ENCODE measurements at places on chromosomes 1 and 21.
A peak's percentile ranks its signal among the peaks of the same experiment; 100 is the strongest.

GRCh38 chr1:25522031-25522655 is 21.3 kb upstream of the LDLRAP1 start:
- no peak for DNase-seq

GRCh38 chr21:35571910-35572309 is 488.4 kb downstream of the SETD4 start:
- no peak for DNase-seq

DNA sequence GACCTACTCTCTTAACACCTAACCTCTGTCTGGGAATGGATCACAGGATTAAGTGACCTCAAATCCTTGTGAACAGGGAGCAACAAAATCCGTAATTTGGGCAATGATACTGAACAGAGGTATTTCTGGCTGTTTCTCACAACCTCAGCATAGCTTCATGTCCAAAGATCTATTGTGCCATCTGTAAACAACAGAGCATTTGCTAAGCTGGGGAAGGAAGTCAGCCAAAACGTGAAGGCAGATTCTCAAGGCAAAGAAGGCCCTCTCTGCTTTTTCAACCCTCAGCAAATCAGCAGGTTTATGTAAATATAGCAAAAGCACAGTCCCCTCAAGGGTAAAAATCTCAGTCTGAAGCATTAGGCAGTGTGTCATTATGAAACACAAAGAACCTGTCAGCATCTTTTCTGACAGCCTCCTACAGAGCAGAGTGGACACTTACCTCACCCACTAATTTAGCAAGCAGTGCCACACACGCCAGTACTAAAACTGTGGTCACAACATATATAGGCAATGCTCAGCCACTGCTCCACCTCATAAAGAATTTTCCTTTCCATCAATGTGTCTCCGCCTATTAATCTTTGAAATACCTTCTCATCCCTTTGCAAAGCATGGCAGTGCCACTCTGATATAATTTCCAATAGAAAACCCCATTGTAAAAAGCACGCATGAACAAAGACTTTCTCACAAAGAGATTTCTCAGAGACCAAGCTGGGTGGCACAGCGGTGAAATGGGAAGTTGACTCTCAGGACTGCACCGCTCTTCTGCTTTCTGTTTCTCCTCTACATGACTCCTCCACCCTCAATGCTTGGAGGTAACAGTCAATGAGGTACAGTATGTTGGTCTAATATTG is 188.0 kb downstream of the RERE start:
- no peak for DNase-seq

DNA sequence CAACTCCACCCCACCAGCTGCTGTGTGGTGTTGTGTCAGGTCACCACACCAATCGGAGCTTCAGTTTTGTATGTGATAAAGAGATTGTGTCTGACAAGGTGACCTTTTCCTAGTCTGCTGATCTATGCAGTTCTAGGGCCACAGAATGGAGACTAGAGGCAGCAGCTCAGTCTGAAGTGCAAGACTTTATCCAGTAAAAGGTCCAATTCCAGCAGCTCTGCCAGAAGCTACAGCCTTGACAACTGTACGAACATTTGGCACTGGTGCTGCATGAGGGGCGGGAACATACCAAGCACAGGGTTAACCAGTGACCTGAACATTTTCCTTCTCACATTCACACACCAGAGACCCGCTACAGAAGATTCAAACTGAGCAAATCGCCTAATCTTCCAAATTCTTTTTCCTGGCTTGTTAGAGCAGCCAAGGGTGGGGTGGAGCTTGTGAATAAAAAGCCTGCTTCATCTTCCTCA is 9.3 kb downstream of the FMO1 start:
- no peak for DNase-seq

DNA sequence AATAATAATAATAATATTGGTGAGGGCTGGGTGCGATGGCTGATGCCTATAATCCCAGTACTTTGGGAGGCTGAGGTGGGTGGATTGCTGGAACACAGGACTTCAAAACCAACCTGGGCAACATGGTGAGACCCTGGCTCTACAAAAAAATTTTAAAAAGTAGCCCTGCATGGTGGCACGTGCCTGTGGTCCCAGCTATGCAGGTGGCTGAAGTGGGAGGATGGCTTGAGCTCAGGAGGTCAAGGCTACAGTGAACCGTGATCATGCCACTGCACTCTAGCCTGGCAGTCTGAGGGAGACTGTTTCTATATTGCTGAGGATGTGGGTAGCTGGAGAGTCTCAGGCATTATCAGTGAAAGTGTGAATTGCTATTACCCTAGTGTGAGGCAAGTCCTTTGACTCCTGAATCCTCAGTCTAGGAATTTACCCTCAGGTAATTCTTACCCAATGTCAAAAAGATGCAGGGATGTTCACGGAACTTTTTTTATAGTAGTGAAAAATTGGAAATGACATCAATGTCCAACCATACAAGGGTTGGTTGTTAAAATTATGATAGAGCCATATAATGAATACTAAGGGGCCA is 61.8 kb upstream of the RPL11 start:
- no peak for DNase-seq

DNA sequence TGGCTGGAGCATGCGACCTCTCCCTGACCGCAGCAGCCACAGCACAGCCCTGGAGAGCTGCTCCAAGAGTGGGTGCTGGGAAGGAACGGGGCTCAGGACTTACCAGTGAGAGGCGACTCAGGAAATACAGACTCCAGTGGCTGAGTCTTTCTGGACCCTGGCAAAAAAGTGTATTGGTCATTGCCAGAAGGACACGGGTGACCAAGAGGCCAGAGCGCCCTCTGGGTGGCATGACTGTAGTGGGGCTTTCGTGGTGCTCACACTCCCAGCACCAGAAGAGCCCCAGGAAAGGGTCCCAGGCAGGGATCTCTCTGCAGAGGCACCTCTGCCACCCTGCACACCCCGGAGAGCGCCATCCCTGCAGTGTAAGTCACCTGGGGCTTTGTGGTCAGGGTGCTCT is 8.9 kb upstream of the PRDM16 start:
- DNase-seq = no peak

DNA sequence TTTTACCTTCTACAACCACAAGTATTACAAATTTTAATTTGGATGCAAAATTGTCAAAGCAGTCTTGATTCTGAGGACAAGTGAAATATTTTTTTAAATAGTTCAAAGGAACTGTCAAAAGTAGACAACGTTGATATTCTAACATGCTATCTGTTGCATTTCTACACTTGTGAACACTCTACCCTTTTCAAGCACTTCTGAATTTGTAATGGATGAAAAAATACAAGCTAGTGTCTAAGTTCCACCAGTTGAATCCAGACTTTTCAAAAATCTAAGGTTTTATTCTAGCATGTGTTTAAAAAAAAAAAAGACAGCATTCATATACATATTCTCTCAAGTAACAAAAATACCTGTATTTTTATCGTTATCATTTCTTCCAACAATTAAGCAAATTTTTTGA is 2.1 kb downstream of the ARID4B start:
- DNase-seq = no peak

DNA sequence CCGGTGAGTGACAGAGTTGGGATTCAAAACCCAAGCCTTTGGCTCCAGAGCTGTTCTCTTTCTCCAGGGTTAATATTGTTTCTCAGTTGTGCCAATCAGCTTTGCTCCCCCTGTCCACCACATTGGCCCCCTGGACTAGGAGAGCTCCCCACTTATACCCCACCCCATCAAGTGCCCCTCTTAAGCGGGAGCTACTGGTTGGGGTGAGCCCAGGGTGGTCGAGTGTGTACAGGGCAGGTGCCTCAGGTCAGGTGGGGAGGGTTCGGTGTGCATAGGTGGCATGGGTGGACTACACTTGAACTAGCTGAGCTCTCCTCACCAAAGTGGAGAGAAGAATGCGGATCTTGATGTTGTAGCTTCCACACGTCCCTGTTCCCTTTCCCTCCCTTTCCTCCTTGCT is 14.2 kb downstream of the KCNA2 start:
- DNase-seq = no peak

GRCh38 chr1:211589782-211590721 is 11.1 kb upstream of the SLC30A1 start:
- no peak for DNase-seq

GRCh38 chr1:229508823-229509337 is 739 bp upstream of the NUP133 start:
- no peak for DNase-seq

DNA sequence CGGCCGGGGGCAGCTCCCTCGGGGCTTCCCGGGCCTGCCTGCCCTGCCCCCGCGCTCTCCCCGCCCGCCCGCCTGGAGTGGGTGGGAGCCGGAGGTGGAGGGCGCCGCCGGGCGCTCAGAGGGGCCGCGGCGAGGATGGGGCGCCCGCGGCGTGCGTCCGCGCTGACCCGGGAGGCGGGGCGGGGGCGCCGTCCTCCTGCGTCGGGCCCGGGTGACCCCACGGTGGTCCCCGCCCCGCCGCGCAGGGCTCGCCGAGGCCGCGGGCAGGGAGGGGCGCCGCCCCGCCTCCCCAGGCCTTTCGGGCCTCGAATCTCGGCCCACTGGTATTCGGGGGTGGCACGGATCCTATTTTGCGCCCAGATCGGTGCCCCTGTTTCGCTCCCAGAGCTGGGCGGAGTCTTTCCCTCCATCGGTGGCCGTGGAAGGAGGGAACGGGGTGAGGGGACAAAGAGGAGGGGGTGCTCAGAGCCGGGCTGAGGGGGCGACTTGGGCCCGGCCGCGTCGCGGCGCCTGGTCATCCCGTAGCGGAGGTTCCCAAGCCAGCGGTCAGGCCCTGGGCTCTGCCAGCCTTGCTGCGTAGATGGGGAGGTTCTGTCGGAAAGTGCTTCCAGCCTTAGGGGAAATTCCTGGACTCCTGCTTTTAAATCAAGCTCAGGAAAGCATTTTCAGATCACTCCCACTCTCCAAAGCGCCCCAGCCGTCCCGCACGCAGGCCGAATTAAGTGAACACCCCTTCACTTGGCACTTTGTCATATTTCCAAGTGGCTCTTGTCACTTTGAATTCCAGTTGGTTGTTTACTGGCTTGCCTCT is 545 bp downstream of the PATJ start:
- DNase-seq = peak; percentile 5

DNA sequence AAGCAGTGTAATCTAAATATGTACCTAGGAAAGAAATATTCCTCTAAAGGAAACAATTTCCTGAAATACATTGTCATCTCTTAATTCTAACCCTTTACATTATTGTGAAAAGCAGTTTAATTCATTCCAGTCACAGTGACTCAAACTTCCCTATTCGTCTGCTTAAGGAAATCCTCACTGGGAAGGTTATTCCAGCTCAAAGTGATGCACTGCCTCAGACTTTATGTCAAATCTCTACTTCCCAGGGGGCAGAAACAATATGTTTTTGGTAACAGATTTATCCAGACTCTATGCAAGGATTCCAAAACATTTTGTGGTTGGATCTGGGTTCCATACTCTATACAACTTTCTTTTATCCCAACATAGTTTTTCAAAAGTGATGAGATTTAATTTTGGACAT is 145.2 kb downstream of the NTMT2 start:
- DNase-seq = no peak

GRCh38 chr1:89457046-89457445 is 67.6 kb upstream of the LRRC8B start:
- DNase-seq = no peak

- no peak for DNase-seq
Observed at GRCh38 chr1:234729561-234730474, 119.8 kb upstream of the IRF2BP2 start.

- DNase-seq = no peak
Observed at GRCh38 chr1:229410370-229410691, 23.6 kb downstream of the ACTA1 start.

DNA sequence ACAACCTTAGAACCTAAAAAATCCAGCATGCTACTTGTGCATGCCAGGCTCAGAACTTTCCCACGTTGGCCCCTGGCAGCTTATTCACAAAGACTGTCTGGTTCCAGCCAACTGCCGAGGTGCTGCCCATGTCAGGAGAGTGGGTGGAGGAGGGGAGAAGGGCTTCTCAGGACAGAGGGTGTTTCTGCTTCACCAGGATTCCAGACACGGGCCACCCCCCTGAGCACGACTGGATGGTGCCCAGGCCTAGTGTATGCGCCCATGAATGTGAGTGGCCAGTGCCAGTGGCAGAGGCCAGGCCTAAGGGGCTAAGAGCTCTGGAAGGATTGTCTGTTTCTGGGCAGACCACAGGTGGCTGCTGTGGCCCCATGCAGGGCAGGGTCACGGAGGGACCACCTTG is 148.2 kb upstream of the COL6A1 start:
- no peak for DNase-seq

GRCh38 chr21:16169102-16169511 is 439.3 kb downstream of the USP25 start:
- no peak for DNase-seq

DNA sequence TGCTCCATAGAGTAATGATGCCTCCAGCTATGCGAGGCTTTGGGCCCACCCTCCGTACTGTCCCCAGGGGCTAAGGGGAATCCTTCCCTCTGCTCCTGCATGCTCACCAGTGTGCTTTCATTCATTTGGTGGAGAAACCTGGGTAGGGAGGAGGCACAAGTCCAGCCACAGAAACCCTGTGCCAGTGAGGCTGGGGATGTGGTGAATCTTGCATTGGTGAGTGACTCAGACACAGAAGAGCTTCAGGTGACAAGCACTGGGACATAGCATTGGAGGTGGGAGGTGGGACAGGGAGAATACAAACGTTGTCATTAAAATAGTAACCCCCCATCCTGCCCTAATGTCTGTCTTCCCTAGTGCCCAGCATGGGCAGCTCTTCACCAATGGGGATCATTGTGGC is 5.2 kb downstream of the FCGR2A start:
- no peak for DNase-seq

- DNase-seq = no peak
Observed at GRCh38 chr1:191609305-191609704, 549.0 kb upstream of the RGS18 start.

- DNase-seq = no peak
Observed at GRCh38 chr1:61372944-61373343, 290.6 kb downstream of the NFIA start.

- DNase-seq = no peak
Observed at GRCh38 chr1:64388336-64388735, 81.6 kb upstream of the CACHD1 start.

DNA sequence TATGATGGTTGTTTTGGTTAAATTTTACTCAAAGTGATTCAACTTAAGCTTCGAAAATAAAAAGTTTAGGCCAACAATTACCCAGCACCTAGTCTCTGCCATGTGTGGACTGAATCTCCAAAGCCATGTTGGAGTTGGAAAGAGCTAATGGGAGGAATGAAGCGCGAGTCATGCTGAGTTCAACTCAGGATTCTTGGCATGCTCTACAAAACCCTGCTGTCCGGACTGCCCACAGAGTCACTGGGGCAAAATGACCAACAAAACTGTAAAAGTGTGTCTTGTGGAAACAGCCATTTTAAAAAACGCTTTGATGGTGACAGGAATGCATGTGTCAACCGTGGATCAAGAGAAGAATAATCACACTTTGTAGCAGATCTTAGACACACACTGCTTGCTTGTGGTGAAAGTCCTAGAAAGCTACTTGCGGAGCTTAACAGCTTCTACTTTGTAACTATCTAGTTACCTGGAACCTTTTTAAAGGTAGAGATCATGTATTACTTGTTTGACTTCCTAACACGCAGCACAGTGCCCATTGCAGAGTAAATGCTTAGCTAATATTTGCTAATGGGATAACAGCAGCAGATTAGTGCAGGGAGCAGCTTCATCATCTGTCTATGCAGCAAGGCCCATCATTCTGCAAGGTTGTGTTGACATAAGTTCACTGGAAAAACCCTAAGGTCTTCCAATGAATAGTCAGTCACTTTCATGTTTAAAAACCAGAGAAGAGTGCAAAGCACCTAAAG is 7.0 kb upstream of the GBP6 start:
- DNase-seq = no peak

- DNase-seq = no peak
Observed at GRCh38 chr1:199170711-199171110, 531.9 kb downstream of the PTPRC start.
